NCI-H187 treated with DMSO at 0.1 percent for 48 hours (cell line): ENCODE measurements at places on chromosomes 7 and 10.

- DNase-seq: no peak
Measured at GRCh38 chr7:108454674-108455550, 1.3 kb downstream of the NRCAM start.

DNA sequence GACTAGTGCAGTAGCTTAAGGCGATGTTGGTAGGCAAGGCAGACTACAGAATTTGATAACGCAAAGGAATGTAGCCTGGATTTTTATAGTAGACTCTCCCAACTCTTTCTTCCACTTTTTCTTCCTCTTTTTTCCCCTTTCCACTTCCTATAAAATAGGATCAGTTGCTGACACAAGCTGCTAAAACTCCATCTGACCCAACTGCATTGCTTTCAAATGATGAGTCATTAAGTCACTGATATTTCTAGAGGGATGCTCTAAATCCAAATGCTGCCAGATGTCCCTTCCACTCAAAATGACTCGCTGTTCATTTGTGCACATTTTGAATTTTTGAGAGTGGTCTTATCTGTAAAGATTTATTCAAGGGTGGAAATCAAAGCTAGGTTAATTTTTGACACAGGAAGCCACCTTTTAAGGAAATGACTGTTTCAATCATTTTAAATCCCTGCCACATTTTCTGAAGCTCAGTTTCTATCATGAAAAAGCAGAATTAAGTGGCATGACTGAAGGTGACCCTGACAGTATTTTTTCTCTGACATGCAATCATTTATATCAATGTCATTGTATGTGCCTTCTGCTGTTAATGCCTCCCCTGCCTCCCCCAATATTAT, 25.8 kb upstream of the SFMBT2 start:
- no peak for DNase-seq

DNA sequence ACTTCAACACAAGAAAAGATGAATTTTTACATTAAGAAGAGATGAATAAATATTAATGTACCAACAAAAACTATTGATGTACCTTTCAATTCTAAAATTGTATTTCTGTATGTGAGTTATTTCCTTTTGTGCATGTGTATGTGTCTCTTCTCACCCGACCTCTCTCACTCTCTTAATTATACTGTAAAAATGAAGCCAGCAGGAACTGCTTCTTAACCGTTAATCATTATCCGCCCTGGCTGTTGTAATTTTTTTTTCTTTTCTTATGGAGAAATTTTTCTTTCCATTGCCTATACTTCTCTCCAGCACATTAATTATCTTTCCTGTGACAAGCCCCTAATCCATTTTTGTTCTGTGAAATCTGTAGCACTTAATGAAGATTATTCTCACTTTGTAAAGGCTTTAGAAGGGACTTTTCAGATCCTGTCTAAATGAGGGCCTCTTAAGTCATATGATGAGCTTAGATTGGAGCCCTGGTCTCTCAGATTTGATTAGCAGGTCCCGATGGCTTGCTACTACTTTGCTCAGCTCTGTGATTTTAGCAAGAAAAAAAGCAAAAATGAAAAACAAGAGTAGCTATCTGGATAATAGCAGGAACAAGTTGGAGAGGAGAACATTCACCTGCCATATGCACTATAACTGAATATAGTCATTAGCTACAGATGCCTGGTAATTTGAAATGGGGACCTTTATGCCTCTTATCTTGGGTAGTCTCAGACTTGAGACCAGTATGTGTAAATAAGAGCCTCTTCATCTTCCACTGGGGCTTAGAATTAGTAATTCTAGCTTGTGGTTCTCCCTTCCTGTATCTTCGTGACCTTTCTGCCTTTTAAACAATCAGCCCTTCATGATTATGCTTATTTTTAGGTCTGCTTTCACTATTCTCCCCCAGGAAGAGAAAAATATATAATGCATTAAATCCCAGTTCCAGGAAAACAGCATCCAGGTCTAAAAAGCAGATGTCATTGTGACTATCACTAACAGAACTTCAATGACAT, 80.0 kb upstream of the COL1A2 start:
- no peak for DNase-seq

- DNase-seq: no peak
Measured at GRCh38 chr10:76415554-76415953, 984.1 kb downstream of the LRMDA start.

GRCh38 chr10:130341356-130341755, 205.2 kb downstream of the GLRX3 start:
- no peak for DNase-seq

- DNase-seq: no peak
Measured at GRCh38 chr7:27210441-27211083, 10.7 kb upstream of the HOXA13 start.

GRCh38 chr7:42456756-42457276, 219.8 kb upstream of the GLI3 start:
- no peak for DNase-seq

DNA sequence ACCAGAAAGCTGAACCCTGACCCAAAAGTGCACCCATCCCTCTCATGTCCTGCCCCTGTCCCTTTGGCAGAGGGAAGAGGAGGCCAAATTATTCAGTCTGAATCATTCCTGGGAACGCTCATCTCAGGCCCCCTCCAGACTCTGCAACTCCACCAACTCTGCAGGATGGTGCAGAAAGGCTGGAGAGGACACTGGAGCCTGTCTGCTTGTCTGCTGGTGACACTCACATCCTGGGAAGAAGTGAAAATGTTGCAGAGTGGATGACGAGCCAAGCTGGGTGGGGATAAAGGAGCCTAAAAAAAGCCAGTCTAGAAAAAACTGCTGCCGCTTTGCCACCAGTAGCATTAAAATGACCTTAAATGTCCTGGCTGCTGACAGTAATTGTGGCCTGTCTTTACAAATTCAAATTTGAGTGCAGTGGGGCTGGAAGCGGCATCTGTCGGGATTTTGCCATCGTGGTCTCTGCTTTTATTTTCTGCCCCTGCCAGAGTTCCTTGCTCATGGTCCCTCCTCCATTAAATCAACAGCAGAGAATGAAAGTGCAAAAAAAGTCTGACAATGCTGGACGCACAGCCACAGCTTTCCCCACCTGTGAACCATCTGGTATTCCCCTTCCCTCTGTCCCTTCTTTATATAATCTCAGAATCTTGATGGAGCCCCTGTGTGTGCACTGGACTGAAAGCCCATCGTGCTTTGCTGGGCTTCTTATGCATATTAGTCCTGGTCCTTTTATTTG, 63.9 kb downstream of the STK17A start:
- no peak for DNase-seq

DNA sequence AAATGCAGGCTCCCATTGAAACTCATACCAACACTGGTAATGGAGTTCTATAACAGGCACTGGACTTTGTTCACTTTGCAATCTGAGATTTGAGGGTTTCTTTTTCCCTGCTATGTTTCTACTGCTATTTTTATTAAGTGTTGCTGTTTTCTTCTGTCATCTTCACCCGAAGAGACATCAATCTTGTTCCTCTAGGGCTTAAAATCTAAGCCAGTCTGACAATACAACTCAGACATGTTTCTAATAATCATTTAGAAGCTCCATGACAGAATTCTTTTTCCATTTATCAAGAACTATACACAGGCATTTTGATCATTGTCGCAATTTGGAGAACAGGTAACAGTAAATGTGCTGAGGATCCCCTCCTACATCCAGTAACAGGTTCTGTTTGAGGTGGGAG, 98.5 kb upstream of the GNAI1 start:
- no peak for DNase-seq

GRCh38 chr10:60044971-60045370, 138.6 kb upstream of the CCDC6 start:
- no peak for DNase-seq

DNA sequence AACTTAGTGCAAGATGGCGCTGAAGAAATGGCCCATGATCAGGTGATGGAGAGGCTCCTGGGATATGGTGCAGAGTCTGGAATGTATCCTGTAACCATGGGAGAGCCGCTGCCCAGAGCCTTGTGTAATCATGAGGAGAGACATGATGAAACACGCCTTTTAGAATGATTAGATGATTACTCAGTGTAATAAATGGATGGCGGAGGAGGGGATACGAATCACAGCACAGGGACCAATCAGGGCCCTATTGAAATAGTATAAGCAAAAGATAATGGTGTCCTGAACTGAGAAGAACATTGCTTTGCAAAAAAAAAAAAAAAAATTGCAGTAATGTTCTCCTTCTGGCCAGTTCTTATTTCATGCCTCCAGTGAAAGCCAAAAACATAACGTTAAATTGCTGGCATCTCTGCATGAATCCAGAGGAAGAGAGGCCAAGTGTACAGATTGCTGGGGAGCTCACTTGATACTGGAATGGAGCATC, 668.5 kb upstream of the AUTS2 start:
- DNase-seq: no peak

DNA sequence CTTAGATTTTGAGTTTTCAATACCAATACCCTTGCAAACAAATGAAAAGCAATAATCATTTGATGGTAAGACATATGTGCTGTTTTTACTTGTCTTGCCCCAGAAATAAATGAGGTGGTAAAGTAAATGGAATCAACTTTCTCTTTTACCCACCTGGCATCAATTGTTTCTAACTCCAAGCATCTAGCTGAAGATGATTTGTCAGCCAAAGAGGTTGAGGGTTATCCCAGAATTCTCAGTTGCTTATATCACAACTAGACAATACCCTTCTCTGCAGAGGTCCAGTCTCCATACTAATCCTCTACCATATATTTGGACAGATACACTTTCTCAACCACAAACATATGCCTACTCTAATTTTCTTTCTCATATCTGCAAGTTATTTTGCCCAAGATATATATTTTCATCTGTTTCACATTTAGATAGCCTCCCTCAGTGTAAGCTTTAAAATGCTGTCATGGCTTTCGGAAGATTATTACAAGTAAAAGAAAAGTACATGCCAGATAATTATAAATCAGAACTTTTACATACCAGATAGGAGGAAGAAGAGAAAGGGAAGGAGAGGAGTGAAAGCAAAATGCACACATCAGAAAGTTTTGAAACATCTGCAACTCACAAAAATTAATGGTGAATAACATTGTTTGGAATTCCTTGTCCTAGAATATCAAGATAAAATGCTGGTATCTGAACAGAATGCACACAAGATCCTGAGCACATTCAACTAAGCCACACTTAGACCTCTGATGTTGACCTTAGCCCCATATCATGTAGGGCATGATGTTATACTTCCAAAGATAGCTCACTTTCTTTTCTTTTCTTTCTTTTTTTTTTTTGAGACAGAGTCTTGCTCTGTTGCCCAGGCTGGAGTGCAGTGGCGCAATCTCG, 146.6 kb downstream of the REEP3 start:
- no peak for DNase-seq

DNA sequence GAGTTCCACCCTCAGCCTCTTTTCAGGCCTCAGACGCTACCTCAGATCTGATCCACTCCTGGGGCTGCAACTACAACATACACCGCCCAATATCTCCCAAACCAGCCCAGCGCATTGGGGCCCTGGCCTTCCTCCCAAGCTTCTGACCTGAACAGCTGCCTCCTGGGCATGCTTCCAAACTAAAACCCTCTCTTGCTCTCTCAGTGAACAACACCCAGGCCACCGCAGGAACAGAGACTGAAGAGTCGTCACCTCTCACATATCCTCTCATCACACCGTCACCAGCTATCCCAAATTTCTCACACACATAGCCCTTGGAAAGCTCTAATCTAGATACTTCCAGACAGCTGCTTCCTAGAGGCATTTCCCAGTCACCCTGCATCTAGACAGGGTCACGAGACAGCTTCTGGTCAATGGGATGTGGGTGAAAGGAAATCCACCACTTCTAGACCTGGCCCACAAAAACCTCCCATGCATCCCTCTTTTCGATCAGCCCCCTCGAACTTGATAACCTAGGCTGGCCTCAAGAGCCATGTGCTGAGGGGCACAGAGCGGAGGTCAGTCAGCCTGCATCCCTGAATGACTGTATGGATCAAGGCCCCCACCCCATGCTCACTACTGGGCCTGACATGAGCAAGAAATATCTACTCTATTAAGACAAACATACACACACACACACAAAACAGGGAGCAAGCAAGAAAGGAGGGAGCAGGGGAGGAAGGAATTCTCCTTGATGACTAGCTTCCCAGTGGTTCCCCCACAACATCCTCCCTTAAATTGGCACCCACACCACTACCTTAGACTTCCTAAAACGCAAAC, 1.8 kb downstream of the PARP12 start:
- no peak for DNase-seq

DNA sequence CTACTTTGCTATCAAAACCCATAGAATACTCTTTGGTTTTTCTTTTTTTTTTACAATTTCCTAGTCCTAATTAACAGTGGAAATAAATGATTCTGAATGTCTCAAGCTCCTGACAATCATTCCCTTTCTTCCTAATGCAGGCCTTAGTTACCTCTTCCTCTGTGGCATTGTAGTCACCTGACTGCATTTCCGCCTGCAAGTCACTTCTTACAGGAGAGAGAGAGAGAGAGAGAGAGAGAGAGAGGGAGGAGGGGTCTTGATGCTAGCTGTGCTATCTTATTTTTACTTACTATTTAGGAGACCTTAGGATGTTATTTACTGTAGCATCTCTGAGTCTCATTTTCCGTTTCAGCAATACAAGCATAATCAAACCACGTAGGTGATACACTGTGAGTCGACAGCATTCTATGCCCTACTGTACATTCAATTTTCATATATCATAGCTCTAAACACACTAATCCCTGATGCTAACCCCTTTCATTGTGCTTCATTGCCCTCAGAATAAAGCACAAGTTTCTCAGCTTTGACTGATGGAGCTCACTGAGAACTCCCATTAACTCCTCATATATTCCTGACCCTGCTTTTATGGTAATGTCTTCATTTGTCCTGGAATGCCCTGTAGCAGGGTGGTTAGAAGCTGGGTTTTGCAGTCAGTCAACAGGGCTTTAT, 1237.3 kb downstream of the XPNPEP1 start:
- DNase-seq: no peak

- no peak for DNase-seq
Measured at GRCh38 chr7:730501-731439, 3.7 kb upstream of the PRKAR1B start.

- DNase-seq: no peak
Measured at GRCh38 chr10:69080226-69080625, 7.7 kb upstream of the SRGN start.

DNA sequence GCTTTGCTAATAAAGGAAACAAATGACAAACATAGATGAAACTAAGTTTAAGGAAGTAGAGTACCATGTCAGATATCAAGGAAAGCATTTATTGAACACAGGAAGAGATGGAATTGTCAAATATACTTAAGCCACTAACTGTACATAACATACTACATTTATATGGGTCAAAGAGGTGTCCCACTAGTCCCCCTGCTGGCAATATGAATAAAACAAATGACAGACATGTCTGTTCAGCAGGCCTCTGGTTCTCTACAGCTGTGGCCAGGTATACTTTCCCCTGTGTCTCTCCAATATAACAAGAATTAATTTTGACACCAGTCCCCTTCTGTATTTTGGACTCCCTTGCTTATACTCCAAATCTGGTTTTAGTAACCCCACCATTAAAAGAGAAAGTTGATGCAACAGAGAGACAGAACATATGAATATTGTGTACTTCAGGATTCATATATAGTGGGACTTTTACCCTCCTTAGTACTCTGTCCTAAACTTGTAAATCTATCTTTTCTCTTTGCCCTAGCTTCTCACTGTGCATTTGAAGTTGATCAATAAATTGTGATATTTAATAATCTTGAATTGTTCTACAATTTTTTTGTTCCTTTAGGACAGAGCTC, 42.9 kb downstream of the CD36 start:
- DNase-seq: no peak
